H54 (cell line): ENCODE measurements at places on chromosomes 12 and 14.

GRCh38 chr14:68603533-68604360 is 189.1 kb downstream of the ZFP36L1 start:
- DNase-seq = no peak

DNA sequence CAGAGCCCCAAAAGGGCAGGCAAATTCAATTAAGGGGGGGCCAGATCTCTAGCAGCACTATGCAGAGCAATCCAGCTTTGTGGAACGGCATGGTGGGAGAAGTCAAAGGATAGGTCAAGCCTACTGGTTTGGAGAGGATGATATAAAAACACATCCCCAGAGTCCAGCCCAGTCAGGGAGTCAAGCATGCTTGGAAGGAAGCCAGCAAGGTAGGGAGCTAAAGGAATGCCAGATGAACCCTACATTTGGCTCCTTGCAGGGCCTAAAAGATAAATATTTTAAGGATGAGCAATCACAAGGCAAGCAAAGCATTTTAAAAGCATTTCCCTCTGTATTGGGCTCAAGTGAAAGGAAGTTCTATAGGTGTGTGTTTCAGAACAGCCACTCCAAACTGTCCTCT is 21.4 kb downstream of the KCTD10 start:
- DNase-seq = no peak

GRCh38 chr12:116538076-116538591 is 21.0 kb upstream of the MAP1LC3B2 start:
- DNase-seq = no peak

- no peak for DNase-seq
These were observed 30.0 kb downstream of the TESC start for GRCh38 chr12:117069101-117069797.

DNA sequence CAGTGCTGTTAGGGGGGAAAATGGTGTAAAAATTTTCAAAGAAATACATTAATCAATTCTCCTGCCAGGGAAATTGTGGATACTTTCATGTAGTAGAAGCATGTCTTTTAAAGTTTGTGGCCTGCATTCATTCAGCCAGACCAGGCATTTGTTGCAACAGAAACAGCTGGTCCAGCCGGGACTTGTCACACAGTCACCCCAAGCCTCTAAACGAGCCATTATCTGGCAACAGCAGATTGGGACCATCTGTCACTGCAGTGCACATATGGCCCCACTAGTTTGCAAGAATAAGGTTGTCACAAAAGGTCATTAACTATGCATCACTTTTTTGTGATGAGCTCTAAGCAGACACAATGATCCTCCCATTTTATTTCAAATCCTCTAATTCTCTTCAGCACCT is 193.9 kb downstream of the PHLDA1 start:
- DNase-seq = no peak

- no peak for DNase-seq
These were observed 161.1 kb downstream of the SNAPC1 start for GRCh38 chr14:61923348-61923747.

GRCh38 chr12:93317227-93317626 is 60.5 kb upstream of the NUDT4 start:
- DNase-seq = no peak

DNA sequence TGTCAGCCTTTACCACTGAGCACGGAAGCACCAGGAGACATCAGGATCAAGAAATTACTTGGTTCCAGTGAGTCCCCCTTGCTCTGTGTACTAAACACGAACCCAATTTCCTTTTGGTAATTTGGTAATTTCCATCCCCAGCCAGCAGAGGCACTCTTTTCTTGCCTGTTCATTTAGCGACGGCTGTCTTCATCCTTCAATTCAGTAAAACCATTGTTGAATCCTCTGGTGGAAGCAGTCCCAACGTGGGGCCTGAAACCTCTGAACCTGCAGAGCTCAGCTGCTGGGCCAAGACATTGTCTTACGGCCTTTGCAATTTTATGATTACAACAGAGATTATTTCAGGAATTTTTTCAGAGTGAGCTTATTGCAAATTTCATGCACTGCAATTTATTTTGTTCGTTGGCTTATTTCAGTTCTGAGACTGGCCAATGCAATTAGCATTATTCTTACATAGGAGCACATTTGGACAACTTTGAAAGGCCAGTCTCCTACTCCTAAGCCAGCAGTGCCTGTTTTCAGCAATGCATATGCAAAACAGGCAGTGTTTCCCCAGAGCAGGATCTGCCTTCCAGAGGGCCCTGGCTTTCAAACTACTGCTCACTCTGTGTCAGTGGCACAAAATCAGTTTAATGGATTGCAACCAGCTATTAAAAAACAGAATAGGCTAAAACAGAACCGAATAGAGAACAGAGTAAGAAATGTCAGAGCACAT is 372.9 kb upstream of the TMEM132C start:
- DNase-seq = peak; percentile 9

- DNase-seq = no peak
These were observed 71.9 kb downstream of the NRXN3 start for GRCh38 chr14:78242086-78242485.

GRCh38 chr12:8823565-8824300 is 1.3 kb downstream of the A2ML1 start:
- peak; percentile 13 for DNase-seq

DNA sequence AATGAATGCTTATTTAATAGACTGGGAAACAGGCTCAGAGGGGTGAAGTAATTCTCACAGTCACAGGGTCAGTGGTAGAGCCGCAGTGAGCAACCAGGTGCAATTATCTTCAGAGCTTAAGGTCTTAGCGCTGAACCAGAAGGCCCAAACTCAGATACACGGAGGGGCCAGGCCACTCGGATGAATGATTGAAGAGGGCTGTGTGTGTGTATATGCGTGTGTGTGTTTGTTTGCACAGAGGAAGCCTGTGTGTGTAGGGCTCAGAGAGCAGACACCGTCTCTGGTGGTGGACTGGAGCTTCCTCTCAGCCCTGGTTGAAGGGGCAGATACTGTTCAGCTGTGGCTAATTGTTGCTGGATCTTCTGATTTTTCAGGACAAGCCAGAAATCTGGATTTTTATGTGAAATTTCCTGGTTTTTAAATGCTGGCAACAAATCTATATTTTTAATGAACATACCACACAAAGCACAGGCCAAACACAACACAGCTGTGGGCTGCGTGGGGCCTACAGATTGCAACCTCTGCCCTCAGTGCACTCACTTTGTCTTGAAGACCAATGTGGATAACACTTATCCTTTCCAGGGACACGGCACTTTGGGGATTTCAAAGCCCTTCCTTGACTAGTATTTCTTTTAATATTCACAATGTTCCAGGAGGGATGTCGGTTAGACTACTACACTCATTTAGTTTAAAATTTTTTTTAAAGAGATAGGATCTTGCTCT is 94.5 kb upstream of the NRXN3 start:
- no peak for DNase-seq

- no peak for DNase-seq
These were observed 26.1 kb downstream of the PTHLH start for GRCh38 chr12:27946421-27946820.

- DNase-seq = no peak
These were observed 8.3 kb downstream of the ANHX start for GRCh38 chr12:133227281-133227852.

DNA sequence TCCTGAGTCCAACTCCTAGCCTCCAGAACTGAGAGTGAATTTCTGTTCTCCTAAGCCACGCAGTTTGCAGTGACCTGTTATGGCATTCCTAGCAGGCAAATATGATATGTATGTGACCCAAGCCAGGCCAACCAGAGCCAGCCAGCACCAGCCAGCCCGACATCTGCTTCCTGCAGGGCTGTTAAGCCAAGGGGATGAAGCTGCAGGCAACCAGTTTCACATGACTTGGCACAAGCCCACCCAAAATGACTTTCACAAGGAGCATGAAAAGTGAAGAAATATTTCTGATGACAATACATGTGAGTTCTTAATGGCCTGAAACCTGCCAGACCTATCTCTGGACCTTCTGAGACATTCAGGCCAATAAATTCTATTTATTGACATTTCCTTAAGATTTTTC is 68.1 kb downstream of the ITPK1 start:
- no peak for DNase-seq

DNA sequence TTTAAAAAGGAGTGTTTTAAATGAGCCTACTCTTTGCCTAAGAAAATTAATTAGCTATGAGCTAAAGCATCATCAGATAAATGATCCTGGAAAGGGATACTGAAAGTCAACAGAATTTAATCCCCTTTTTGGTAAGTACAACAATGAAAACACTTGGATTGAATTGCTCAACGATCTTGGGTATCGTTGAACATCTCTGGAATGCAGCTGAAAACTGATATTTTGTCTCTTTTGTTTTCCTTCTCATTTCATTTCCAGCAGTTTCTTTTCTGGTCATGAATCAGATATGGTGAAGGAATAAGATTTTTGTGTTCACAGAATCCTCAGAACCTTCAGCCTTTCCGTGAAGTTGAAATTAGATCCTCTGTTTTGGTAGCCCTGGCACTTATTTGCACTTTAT is 771.2 kb downstream of the FSCB start:
- no peak for DNase-seq

- DNase-seq = no peak
These were observed 51.7 kb upstream of the FERMT2 start for GRCh38 chr14:53002576-53002975.

DNA sequence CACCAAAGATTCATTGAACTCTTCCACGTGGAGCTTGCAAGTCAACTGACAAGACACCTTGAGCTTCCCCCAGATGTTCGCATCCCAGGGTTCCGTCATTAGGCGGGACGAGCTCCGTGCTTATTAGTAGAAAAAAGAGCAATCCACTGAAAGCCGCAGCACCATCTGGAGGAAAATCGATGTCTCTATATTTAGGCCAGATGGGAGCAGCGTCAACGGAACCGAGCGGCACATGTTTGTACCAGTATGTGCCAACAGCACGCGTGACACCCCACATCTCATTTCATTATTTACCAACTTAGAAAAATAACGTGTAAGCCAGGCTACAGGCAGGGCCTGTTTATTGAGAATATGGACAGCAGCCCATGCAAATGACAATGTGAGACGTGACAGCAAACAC is 45.8 kb upstream of the TMEM132D start:
- no peak for DNase-seq

DNA sequence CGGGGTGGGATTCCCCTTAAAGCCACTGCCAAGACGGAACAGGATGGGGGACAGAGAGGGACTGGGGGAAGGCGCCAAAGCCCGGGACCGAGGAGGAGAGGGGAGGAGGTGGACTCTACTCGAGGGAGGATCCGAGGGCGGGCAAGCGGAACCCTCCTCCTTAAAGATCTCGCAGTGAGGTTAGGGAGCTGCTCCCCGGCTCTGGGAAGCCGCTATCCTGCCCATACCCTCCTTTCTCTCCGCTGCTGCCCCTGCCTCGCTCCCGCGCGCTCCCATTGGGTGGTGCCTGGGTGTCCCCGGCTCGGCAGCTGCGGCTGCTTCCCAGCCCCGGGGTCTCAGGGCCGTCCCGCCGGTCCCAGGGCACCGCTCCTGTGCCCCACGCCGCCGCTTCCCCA is 16.4 kb downstream of the KRT18 start:
- DNase-seq = no peak

DNA sequence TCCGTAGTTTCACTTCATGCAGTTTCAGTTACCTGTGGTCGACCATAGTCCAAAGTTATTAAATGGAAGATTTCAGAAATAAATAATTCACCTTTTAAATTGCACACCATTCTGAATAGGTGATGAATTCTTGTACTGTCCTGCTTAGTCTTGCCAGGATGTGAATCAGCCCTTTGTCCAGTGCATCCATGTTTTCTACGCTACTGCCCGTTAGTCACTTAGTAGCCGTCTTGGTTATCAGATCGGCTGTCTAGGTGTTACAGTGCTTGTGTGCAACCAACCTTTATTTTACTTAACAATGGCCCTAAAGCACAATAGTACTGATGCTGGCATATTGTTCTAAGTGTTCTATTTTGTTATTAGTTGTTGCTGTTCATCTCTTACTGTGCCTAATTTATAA is 146.7 kb downstream of the ACSS3 start:
- no peak for DNase-seq

- peak; percentile 65 for DNase-seq
These were observed 67.7 kb downstream of the EID3 start for GRCh38 chr12:104371043-104371870.

GRCh38 chr14:86961106-86961716 is 1031.8 kb downstream of the GALC start:
- no peak for DNase-seq

DNA sequence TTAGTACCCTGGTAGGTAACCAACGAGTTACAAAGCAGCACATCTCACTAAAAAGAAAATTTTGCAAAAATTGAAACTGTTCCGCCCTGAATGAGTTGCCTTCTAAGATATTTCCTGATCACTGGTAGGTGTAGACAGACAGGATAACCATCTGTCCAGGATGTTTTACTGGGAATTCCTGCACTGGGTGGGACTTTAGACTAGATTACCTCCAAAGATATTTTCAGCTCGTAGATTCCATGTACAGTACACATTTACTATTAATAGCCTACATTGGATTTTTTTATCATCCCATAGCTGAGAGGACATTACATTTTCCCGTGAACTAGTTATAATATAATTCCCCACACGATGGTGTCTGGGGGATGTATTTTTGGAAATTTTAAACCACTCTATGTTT is 139.6 kb downstream of the DYRK2 start:
- DNase-seq = no peak

DNA sequence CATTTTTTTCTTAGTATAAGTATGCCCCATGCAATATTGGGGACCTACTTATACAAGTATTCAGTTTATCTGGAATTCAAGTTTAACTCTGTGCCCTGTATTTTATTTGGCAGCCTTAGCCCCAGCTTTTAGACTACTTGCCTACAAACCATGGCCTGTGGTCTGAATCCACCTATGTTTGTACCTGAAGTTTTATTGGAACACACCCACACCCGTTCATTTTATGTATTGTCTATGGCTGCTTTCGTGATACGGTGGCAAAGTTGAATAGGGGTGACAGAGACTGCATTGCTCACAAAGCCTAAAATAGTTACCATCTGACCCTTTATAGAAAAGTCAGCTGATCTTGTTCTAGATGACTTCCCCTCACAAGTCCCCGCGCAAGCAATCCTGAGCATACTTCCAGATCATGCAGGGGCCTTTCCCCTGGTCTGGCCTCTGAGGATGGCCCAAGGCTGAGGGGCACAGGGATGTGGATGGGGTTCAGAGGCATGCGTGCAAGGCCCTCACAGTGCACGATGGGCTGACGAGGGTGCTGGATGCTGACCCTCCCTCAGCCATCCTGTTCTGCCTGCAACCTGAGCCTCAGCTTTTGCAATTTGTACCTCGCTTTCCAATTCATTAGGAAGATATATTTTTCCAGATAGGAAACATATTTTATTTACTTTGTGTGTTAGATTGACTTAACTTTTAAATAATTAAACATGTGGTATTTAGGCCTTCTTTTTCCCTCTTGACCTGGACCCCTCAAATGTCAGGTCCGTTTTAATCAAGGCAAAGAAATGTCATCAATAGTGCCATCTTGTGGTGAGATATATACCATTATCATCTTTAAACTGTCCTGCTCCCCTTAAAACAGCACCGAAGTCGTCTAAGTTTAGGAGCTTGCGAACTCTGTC is 527.3 kb upstream of the CCDC196 start:
- no peak for DNase-seq

DNA sequence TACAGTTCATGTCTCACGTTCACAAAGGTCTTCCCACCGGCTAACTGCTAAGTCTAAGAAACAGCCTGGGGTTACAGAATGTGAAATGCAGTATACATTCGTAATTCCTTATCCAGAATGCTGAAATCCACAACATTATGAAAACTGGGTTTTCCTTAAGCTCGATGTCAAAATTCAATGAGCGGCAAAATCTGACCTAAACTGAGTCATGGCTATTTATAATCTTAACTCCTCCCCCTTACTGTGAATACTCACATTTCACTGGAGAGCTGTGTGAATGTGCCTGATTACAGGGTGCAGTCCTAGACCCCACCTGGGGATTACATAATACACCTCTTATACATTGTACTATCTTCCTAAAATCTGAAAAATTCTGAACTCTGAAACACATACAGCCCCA is 35.3 kb downstream of the STX2 start:
- no peak for DNase-seq
